ENCODE measurements at places on chromosomes 5 and 9.

DNA sequence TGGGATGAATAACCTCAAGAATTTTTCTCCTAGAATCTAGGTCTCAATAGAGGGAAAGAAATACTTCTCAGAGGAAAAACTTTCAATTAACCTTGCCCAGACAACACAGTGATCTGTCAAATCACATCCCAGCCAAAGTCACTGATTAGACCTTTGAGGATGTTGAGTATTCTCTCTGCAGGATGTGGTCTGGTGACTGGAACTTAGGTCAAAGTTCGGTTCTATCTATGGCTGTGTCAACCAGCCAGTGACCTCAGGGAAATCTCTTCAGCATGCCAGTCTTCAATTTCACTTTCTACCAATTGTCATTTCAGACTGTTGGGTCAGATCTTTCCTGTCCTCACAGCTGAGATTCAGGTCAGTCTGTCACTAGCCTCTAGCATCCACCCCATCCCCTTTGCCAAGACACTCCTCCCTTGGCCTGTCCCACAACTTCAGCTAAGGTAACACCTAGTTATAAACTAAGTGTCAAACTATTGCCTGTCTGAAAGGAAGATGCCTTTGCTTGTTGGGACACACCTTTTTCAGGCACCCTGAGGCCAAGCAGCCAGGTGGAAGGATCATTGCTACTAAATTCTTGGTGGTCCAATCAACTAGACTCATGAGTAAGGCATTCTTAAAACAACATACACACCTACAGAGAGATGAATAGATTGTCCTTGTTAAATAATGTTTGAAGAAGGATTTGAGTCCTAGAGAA is 156.3 kb upstream of the FST start:
- DNase-seq: no peak

GRCh38 chr5:60161340-60161934 is 267.9 kb upstream of the PDE4D start:
- DNase-seq: no peak

GRCh38 chr5:65394087-65394486 is 87.6 kb downstream of the ADAMTS6 start:
- DNase-seq: no peak

DNA sequence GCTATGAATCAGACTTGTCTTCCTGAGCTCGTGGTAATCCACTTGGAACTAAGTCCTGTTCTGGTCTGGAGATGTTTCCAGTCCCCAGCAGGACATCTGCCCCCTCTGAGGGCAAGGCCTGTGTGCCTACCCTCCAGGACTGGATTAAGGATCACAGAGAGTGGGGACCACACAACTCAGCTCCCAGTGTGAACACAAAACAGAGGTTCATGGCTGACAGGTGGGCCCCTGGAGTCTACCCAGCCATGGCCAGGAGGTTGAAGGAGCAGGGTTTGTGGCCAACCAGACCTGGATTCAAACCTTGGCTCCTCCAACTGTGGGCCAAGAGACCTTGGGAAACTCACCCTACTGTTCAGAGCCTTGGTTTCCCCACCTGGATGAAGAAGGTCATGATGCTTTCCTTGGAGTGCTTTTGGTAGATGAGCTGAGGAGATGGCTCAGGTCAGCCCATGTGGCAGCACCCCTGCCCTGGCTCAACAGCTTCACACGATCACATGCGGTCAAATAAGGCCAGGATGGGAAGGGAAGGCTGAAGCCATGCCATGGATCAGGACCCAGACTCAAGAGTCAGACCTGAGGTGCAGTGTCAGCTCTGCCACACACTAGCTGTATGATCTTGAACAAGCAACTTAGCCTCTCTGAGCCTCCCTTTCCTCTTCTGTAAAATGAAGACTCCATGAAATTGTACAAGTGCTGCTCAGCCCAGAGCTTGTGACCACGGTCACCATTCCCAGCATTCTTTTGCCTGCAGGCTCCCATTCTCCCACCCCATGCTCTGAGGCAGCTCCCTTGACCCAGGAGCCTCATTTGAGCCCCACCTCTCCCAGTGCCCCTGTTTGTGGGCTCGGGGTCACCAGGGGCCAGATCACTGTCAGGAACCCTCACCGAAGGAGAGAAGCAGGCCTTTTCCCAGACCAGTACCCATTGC is 27.3 kb upstream of the ANGPTL2 start:
- DNase-seq: no peak

GRCh38 chr5:177462021-177462670 is 11.3 kb downstream of the DBN1 start:
- no peak for DNase-seq

DNA sequence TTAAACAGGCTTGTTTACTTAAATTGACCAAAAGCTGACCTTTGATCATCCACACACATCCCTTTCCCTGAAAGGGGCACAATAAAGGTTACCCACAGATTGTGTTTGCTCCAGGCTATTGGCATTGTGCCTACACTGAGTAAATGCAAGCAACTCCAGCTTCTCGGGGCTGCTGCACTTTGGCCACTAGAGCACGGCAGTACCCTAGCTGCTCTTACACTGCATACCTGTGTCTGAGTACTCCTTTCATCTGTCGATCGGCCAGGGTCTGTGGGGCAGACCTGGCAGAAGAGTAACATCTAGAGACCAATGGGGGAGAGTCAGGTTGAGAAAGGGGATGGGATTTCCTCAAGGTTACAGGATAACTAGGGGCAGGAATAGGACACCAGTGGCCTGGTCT is 281.9 kb upstream of the NMUR2 start:
- DNase-seq: no peak

DNA sequence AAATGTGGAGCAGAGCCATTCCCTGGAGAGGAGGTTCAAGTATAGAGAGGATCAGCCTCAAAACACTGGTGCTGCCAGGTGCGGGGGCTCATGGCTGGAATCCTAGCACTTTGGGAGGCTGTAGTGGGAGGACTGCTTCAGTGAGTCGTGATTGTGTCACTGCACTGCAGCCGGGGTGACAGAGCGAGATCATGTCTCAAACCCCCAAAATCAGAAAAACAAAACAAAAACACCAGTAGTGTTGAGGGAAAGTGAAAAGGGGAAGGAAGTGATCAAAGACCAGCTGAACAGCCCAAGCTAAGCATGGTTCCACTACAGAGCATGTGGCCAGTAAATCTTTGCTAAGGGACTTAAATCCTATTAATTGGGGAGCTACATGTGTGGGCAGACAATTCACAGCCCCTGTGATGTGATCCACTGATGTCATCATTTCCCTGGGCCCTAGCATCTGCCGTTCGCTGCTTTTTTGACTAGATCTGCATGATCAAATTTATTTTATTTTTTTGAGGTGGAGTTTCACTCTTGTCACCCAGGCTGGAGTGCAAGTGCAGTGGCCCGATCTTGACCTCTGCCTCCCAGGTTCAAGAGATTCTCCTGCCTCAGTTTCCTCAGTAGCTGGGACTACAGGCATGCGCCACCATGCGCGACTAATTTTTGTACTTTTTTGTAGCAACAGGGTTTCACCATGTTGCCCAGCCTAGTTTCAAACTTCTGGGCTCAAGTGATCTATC is 2.7 kb upstream of the PCBD2 start:
- no peak for DNase-seq

- no peak for DNase-seq
These were observed 174.3 kb downstream of the PAPPA start for GRCh38 chr9:116327701-116328405.

DNA sequence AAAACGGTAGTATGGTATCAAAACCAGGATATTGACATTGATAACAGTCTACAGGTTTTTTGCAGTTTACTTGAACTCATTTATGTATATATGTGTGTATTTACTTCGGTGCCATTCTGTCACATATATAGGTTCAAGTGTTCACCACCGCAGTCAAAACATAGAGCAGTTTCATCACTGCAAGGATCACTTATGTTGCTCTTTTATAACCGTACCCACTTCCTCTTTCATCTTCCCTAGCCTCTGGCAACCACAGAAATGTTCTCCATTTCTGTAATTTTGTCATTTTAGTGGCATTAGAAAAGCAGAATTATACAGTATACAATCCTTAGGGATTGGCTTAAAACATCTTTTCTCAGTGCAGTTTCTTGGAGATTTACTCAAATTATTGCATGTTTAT is 90.3 kb downstream of the SH3GL2 start:
- DNase-seq: no peak

DNA sequence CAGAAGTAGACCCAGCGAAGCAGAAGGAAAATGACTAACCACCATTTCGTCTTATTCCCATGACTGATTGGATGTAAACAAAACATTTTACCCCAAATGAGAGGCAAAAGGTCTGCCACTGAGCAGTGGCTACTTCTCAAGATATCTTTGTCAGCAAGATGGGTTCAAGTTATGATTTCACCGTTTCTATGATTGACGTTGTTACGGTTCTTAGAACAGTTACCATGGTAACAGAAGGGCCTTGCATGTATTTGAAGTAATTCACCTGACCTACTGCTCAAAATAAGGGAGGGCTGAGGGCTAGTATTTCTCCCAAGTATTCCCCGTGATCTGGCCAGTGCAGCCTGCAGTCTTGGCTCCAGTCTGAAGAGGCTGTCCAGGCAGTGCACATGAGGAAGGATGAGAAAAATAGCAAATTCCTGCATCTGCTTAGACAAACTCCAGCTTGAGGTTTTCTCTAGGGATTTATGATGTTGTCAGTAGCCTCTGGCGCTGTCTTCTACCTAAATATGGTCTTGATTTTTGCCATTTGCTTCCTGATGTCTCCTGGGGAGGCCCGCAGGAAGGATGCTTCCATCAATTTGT is 372.7 kb downstream of the TMEM38B start:
- no peak for DNase-seq

DNA sequence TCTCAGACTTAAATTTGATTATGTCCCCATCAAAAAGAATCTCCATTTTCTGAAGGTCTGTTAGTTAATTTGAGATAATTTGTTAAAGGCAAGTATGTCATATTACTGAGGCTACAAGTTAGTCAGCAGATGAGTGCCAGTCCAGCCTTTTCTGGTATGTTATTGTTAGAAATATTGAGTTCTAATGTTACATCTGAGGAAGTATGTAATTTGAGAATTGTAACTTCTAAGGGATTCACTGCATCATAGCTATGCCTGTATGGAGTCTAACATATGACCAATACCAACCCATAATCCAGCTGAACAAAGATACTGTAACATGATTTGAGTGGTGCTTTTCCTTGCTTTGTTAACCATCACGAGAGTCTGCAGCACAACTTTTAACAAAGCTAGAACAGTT is 13.9 kb downstream of the SLC23A1 start:
- DNase-seq: no peak

- no peak for DNase-seq
These were observed 286.1 kb downstream of the ARHGAP26 start for GRCh38 chr5:143056339-143056704.

DNA sequence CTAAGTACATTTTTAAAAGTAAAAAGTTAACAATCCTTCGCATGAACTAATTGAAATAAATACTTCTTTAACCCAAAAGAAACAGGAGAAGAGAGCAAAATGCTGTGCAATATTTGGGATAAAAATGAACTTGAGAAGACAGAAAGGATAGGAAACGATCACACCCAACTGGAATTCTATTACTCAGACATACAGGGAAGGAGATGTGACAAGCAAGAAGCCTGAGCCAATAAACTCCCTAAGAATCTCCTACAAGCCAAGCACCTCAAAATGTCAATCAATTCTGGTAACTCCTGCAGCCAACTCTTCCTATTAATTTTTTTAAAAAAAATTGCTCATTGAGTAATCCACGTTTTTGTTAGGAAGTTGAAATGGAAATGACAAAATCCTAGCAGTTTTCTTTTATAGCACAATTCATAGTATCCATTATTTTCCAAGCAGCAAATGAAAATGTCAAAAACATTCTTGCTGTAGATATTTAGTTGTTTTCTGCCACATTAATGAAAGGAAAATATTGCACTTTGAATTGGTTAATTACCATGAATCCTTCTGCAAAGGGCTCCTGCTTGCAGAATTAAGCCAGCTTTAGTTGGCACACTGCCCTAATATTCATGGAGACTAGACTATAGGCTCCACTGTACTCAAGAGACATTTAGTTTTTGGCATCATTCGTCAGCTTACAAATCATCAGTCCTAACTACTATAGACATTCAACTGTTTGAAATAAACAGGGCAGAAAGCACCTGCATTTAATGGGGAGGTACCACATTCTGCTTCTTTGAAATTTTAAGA is 89.0 kb downstream of the RFX3 start:
- no peak for DNase-seq

GRCh38 chr9:71636143-71636839 is 132.0 kb downstream of the CEMIP2 start:
- DNase-seq: no peak

DNA sequence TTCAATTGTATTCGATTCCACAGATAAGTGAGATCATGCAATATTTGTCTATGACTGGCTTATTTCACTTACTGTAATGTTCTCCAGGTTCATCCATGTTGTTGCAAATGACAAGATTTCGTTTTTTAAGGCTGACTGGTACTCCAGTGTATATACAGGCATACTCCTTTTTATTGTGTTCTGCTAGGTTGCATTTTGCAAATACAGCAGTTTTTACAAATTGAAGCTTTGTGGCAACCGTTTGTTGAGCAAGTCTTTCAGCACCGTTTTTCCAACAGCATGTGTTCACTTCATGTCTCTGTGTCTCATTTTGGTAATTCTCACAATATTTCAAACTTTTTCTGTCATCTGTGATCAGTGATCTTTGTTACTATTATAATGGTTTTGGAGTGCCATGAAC is 82.7 kb downstream of the DMXL1 start:
- no peak for DNase-seq

DNA sequence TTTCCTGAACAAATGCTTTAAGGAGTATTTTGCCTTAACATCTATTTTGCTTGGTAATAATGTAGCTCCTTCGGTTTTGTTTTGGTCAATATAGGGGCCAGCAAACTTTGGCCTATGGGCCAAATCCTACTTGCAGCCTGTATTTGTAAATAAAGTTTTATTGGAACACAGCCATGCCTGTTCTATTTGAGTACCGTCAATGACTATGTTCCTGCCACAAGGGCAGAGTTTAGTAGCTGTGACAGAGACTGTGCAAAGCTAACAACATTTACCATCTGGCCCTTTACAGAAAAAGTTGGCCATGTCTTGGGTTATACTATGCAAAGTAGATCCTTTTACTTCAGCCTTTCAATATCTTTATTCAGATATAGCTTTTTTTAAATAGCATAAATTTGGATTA is 113.4 kb downstream of the NR3C1 start:
- DNase-seq: no peak

DNA sequence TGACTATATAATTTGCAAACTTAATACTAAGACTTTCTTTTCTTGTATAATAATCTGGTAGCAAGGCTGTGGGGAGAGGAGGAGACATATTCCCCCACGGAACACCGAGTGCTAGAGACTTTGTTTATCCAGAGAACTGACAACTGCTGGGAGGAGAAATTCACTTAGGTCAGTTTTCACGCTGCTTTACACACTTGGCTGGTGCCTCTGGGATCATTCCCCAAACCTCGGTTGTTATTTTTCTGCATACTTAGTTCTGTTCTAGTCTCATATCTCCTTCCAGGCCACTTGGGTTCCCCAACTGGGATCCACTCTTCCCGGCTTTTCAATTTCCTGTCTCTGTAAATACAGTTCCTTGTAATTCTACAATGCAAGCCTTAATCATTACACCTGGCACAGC is 238.2 kb upstream of the ADAMTS16 start:
- no peak for DNase-seq

- no peak for DNase-seq
These were observed 21.9 kb downstream of the F2R start for GRCh38 chr5:76737846-76738245.

GRCh38 chr5:17151686-17152085 is 65.7 kb upstream of the BASP1 start:
- no peak for DNase-seq
